ENCODE measurements at places on chromosomes 4 and X.
A peak's percentile ranks its signal among the peaks of the same experiment; 100 is the strongest.

- no peak for DNase-seq
These were observed 61.0 kb downstream of the MGST2 start for GRCh38 chr4:139726615-139727014.

DNA sequence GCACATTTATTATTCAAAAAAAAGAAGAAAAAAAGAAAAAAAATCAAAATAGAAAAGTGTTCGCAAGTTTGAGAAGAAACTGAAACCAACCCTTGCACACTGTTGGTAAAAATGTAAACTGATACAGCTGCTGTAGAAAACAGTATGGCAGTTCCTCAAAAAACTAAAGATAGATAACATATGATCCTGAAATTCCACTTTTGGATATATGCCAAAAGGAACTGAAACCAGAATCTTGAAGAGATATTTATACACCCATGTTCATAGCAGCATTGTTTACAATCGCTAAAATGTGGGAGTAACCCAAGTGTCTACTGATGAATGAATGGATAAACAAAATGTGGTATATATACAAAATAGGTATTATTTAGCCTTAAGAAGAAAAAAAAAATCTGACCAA is 155.4 kb downstream of the TBCK start:
- DNase-seq, result no peak

- DNase-seq, result no peak
These were observed 118.7 kb upstream of the AP1S2 start for GRCh38 chrX:15973299-15973698.

DNA sequence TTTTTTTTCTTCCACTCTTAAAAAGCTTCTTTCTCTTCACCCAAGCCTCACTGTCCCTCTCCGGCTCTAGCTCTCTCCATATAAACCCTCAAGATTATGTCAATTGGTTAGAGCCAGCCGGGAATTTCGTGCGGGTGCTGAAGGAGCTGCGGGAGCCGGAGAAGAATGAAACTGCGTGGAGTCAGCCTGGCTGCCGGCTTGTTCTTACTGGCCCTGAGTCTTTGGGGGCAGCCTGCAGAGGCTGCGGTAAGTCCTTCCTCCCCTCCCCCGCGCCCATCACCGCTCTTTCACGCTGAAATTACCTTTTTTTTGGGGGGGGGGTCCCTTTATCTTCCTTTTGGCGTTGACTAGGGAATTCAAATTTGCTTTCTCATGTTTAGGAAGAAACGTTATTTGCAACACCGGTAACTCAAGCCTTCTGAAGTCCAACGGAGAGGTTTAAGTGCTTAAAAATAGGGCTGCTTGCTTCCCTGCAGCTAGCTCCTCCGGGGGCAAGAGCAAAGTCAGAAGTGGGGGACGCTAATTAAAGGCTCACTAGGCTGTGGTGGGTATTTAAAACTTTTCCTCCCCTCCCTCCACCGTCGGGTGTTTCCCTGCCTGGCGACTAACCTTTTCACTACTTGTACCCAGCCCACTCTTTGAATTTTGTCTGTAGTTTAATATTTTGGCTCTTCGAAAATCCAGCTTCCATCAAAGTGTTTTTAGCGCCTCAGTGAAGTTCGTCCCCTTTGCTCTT is 491 bp downstream of the COL4A5 start:
- no peak for DNase-seq

GRCh38 chrX:74232859-74233258 is 71.1 kb upstream of the ZCCHC13 start:
- no peak for DNase-seq

DNA sequence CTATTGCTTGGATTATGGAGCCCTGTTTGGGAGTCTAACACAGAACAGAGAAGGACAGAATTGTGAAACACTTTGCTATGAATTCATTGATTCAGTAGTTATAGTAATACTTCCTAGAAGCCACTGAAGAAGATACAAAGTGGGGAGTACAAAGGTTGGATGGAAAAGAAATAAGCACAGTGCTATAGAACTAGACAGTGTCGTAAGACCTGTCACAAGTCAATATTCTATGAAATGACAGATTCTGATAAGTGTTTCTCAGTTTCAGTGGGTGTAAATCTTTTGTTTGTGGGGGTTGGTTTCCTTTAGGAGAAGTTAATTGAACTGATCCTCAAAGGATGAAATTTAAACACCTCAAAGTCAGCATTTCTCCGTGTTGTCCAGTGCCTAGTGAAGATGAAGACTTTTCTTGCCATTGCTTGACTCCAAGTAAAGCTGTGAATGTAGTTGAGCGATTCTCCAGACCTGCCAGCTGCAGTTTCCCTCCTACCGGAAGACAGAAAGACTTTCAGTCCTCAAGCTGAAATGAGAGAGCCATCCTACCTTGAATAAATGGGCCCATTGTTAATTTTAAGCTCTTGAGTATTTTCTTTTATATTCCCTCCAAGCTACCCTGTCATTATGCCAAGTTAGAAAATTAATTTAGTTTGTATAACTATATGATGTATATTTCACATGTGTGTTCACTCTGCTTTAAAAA is 7.9 kb downstream of the PDLIM5 start:
- DNase-seq, result no peak

GRCh38 chrX:118566359-118566758 is 70.7 kb downstream of the DOCK11 start:
- no peak for DNase-seq

- DNase-seq, result no peak
These were observed 104.1 kb downstream of the ZNF518B start for GRCh38 chr4:10353110-10353509.

DNA sequence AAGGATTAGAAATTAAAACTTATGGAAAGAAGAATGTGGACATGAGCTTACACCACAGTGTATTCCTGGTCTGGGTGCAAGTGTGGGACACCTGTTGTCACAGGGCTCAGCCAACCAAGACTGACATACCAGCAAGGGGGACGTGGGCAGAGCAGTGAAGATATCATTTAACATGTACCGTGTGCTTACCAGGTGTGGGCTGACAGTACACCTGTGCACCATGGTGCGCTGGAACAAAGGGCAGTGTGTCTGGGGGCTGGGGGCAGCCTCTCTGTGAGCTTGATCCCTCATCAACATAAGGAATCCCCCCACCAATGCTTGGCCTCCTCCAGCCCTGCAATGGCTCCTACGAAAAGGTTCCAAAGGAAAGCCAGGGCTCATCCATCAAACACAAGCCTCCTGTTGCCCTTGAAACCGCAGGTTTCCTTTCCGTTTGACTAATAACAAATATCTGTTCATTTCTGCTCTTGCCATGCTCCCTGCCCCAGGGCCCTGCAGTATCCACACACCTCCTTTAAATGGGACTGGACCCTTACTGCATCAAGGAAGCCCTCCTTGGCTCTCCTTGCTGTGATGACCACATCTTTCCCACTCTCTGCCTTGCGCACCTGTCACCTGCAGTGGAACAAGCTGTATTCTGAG is 16.7 kb downstream of the EVC2 start:
- DNase-seq, result no peak

DNA sequence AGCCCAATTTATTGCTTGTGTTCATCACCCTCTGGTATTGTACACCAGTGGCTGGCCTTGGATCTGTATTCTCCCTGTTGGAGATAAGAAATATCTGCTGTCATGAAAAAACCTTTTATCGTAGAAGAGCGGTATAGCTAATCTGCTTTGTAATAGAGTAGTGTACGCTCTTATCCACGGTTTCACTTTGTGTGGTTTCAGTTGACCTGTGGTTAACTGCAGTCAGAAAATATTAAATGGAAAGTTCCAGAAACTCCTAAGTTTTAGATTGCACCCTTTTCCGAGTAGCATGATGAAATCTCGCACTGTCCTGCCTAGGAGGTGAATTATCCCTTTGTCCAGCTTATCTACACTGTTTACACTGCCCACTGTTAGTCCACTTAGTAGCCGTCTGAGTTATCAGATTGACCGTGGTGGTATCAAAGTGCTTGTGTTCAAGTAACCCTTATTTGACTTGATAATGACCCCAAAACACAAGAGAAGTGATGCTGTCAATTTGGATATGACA is 42.4 kb downstream of the KDM6A start:
- DNase-seq, result no peak

DNA sequence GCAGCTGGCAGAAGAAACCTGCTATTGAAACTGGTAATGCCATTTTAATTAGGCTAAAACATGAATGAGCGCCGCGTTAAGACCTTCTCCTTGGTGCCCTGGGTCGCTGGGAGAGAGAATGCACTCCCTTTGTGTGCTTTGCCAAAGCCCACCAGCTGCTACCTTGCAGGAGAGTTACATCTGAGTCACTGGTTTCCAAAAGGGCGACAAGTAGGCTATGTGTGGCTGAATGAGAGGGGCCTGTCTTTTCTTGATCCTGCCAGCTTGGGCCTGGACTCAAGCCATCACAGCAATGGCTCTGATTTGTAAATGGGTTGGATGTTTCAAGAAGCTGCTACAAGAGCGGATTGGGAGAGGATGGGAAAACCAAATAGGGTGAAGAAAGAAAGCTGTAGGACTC is 81.5 kb downstream of the NHS start:
- DNase-seq, result no peak

- DNase-seq, result no peak
These were observed 536.3 kb downstream of the IQCM start for GRCh38 chr4:149279331-149279730.

DNA sequence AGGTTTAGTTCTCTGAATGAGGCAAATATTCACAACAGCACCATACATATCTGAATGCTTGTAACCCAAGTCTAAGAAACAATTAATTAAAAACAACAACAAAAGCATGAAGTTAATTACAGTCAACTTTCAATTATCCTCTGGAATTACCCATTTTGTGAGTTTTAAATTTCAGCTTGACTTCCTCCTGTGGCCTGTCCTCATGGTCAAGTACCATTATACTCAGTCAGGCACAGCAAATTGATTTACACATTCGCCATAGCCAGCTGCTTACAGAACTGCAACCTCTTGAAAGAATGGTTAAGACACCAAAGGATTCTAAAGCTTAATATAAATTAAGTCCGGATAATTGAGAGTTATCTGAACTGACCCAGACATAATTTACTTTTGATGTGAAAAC is 306.5 kb downstream of the CAMK2D start:
- DNase-seq, result no peak

DNA sequence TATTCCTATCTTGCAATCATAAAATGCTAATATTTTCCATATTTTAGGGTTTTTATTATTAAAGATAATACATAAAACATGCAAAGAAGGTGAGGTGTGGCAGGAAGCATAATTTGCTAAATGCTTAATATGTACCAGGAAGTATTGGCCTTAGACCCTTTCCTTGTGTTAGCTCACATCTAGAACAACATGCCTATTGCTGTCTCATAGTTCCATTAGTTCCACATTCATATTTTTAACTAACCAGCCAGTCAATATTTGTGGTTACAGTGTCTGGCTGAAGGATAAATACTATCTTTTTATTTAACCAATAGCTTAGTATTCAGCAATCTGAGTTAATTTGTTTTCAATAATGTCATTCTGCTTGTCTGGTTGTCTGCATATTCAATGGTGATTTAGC is 432.6 kb downstream of the INPP4B start:
- no peak for DNase-seq

DNA sequence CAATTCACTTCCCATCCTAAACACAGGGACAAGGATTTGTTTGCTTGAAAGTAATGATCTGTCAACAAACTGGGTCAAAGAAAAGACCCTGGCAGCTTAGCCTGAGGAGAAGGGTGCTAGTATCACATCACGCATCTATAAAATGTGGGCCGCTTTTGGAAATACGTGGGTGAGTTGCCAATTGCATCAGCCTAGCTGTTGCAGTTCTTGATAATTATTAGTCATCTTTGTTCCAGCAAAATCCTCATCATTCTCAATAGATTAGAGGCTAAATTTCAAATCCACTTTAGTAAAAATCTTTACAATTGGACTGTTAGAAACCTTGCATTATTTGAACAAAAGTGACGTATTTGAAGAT is 33.6 kb upstream of the TAPT1 start:
- no peak for DNase-seq

- no peak for DNase-seq
These were observed 1.6 kb upstream of the PDGFRA start for GRCh38 chr4:54227256-54228055.

DNA sequence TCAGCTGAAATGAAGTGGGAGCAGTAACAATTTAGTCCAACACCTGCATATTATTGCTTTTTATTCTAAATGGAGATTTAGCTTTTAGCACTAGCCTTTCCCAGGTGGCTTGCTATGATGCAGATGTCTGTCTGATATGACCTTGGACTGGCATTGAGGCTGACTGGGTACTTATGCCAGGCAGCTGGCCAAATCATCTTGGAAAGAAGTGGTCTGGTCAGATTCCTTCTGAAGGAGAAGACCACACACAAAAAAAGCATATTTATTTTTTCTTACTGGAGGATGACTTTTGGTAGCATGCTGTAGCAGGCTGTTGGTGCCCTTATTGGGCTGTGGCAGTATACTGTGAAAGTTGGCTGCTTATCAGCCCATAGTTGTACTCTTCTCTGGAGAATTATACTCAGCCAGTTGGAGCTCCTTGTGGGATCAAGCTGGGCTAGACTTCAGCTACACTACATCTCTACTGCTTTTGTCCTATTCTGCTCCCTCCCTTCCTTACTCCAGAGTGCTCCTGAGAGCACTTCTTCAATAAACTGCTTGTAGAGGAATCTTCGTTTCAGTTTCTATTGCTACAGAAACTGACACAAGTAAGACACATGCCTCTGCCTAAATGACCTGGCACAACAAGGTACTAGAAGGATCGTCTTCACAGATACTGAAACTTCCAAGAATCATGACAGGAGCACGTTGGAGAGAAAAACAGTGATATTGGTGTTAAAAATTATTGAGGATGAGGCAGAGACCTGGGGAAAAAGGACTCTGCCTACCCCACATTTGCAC is 196.8 kb upstream of the RPS6KA3 start:
- no peak for DNase-seq

DNA sequence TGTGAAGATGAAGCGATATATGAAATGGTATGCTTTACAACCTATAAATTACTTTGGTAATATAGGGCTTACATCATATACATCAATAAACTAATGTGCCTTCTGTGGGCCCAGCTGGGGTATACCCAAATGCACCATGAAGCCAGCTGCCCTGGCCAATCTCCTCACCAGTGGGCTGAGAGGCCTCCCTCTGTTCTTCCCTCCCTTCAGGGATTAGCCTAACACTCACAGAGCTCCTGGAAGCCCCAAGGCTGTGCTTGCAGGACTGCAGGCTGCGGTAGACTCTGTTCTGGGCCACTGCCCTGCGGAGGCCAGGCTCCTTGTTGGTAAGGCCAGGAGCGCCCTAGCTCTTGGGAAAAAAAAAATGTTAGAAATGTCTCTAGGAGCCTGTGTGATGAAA is 33.9 kb downstream of the PAGE1 start:
- no peak for DNase-seq

GRCh38 chrX:149540621-149541520 is at the start of gene EOLA1:
Gene EOLA1 (plus strand): TSS chrX:149541012. CDS start chrX:149545631, 4,619 bp downstream.
- peak; percentile 89 for DNase-seq

DNA sequence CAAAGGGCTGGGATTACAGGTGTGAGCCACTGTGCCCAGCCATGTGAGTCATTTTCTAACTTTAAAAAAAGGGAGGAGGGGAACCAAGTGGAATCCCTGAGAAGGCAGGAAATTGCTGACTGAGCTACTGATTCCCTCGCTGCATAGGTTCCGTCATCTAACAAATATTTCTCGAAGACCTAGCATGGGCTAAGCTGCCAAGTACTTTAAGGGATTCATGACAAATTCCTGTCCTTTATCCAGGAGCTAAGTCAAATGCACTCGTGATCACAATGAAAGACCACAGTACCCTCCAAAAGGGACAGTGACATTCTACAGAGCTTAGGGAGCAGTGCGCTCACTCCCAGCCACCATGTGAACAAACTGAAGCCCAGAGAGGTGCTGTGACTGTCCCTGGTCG is 33.2 kb upstream of the MAN2B2 start:
- DNase-seq, result no peak

Data from left colon (tissue), 2 donors.